ENCODE measurements at places on chromosomes 11 and 22.

DNA sequence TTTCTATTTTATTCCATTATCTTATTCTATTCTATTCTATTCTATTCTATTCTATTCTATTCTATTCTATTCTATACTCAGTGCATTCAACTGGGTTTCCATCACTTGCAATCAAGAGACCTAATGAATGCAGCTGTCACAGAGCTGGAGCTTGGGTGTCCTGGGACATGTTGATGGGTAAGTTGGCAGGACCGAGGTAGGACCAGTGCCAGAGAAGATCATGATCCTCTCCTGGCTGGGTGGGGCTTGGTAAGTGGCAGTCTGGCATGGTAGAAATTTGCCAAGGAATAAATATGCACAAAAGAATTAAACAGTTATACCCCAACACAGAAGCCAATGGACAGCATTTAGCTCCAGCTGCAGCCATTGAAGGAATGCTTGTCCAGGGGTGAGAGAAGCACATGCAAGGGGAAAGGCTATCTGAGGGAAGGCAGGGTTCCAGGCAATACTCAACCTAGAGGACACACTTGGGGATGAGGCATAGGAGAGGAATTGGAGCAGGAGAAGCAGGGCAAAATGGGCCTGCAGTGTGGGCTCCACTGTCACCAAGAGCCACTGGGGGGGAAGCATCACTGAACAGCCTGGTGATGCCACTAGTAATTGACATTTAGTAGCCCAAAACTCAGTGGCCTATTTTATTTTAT lies 97.0 kb upstream of the CD82 start:
- DNase-seq, result no peak

DNA sequence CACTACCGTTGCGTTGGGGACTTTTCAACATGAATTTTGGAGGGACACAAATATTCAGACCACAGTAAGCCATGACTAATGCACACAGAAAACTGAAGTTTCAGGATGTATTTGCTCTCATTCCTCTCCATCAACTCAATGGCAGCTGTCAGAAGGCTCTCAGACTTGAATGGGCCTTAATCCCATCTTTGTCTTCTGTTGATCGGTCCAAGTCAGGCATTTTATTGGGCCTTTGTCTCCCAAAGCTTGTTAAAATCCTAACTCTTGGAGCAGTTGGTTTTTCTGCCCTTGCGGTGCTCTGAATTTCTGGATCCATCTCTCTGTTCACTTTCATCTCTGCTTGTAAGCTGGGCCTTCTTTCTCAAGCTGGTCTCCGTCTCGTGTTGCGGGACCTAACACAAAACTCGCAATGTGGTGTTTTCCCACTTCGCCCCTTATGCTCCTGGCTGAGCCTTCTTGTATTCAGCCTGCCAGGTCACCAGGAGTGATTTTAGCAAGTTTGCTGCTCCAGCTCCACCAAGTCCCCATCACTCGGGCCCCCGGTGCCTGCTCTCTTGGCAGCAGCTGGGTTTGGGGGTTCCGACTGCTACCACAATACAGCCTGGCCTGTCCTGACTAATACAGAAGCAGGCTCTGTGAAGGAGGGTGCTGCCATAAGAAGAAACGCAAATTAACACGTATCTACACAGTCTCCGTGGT lies 27.0 kb downstream of the TSPAN32 start:
- no peak for DNase-seq

DNA sequence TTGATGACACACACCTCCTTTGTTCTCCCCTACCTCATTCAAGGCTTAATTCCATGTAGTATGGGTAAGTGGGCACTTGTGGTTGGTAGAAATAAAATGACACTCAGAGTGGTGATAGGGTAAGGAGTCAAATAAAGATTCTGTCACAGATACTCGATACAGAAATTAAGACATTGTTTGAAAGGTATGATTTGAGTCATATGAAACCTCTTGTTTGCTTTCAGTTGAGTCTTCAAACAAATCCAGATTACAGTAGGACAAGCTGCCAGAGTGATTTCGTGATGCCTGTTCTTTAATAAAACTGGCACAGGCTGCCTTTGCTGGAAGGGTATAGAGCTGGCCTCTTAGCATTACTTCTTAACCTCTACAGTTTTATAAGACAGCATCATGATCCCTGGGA lies 182.4 kb downstream of the SPON1 start:
- DNase-seq, result no peak

DNA sequence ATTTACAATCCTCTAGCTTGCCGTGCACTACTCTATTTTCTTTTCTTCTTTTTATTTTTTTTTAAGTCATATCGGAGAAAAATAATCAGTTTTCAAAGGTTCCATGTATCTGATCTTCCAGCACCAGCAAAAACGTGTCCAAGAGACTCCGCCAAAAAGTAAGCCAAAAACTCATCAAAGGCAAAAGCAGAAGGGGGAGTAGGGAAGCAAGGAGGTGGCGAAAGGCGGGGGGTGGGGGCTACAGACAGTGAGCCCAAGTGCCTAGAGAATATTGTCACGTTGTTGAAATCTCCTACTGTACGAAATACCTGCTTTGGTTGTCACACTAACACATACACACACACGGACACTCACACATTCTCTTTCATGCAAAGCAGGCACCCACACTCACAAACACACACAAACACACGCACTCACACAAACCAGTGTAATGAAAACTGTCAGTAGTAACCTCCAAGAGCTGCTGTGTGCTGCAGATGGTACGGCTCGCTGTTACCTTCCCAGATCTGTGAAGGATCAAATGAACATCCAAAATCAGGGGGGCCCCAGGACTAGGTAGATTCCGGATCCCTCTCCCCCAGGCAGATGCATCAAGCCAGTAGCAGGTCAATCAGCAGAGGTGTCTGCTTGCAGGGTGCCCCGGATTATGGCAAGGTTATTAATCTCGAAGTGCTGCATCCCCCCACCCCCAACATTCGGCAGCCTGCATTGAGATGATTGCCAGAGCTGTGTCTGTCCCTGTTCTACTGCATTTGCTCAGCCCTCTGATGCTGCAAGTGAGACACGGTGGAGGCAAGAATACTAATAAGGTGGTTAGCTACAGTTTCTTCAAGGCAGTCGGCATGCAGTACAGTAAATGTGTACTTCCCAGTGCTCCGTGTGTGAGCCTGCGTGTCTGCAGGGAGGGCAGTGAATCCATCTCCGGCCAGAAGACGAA lies at the start of gene LRRC4C:
Gene LRRC4C (minus strand): TSS at position 188 of the 937 bp plus-strand sequence.
- DNase-seq, result no peak

GRCh38 chr11:128890543-128891368 lies at the start of gene KCNJ5:
TSS of gene KCNJ5 (plus strand) at chr11:128891356. CDS start at chr11:128911274, 19,918 bp downstream.
- DNase-seq, result no peak

DNA sequence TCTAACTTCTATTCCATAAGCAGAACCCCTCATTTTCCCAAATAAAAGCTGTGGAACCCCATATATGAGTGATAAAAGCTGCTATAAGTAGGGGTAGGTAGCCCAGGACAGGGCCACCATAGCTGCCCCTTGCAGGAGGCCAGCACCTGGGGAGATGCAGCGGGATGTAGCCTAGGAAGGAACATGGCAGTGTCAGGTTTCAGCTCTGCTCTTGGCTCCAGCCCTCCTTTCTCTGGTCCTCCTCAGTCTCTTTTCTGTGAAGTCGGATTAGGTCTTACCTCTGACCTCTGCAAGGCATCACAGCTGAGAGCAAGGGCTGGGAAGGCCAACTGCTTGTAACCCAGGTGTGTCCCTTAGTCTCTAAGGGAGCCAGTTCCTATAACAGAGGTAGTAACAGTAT lies 135.6 kb downstream of the NAV2 start:
- DNase-seq, result no peak

- DNase-seq, result peak; percentile 6
Measured at GRCh38 chr22:48968201-48968959, 859.3 kb downstream of the BRD1 start.

DNA sequence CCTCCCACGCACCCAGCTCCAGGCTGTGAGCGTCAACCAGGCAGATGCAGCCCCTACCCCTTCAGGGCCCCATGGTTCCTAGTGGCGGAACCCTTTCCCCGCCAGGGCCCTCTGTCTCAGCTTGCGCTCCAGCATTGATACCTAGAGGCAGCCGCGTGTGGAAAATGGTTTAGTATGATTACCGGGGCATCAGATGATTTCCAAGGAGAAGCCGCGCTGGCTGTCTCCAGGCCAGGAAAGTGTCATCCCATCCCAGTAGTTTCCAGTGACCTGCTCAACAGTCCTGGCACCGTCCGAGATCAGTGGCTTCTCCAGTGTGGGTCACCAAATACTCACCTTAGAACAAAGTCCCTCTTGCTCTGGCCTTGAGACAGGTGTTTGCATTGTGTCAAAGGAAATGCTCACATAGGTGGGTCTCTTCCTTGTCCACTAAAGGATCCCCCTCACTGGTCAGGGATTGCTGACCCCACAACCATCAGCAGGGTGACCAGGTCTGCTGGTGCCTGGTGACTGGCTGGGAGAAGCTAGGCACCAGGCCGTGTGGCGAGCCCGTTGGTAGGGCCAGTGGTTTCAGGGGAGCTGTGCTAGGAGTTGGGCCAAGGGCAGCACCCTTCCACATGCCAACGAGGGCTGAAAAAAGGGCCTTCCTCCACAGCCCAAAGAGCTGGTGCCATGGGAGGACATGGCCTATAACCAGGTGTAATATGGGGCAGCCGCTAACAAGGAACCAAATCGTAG lies 109.4 kb downstream of the MORC2 start:
- peak; percentile 68 for DNase-seq

DNA sequence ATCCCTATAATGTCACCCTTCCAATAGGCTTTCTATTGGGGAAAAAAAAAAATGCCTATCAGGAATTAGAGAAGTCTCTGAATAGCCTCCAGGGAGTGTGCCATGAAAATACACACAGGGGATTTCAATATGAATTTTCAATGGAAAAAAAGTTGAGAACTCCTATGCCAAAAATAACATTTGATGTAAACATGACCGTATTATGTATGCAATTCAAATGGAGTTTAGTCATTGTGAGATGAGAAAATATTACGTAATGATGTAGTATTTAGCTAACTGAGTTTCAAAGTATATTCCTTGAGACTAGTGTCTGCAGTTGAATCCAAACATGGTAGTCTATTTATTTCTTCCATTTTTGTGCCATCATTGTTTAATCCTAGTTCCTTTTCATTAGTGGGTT lies 182.3 kb downstream of the BLID start:
- no peak for DNase-seq

DNA sequence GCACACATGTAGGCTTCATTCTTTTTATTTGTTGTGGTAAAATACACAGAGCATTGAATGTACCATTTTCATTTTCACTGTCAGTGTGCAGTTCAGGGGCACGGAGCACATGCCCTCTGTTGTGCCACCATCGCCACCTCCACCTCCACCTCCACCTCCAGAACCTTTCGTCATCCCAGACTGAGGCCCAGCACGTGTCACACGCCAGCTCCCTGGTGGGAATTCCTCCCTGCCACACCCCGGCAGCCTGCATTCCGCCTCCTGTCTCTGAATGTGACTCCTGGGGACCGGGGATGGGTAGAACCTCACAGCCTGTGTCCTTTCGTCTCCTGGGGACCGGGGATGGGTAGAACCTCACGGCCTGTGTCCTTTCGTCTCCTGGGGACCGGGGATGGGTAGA lies 10.9 kb downstream of the GRAMD4 start:
- no peak for DNase-seq

DNA sequence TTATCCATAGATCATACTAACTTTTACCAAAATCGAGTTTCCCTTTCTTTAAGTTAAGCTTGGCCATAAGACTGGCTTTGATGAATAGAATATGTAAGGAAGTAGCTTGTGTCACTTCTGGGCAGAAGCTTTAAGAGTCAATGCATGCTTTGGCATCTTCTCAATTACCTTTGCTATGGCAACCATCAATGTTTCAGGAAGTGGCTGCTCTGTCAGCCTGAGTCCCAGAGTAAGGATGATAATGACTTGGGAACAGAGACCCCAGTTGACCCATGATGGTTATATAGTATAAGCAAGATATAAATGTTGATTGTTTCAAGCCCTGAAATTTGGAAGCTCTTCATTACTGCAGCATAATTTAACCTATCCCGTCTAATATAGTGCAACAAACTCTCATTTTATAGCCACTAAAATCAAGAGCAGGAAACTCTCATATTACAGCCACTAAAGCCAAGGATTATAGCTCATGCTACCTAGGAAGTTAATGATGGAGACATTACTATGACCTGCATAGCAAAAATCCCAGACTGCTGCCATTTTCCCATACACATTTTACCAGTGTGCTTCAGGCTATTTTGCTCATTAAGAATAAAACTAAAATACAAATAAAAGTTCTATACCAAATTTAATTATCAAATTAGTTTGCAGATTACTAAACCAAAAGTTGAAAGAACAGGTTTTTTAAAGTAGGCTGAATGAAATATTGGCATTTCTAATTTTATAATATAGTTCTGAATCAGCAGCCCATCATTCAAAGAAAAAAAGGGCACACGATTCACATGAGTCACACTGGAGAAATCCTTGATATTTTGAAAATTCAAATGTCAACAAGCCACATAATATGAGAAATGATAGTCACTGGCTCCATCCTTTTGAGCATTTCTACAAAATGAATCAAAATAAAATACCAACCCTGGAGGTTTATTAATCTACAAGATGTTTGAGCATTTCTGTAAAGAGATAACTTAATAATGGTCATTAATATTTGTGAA lies 23.8 kb downstream of the FSHB start:
- DNase-seq, result no peak

DNA sequence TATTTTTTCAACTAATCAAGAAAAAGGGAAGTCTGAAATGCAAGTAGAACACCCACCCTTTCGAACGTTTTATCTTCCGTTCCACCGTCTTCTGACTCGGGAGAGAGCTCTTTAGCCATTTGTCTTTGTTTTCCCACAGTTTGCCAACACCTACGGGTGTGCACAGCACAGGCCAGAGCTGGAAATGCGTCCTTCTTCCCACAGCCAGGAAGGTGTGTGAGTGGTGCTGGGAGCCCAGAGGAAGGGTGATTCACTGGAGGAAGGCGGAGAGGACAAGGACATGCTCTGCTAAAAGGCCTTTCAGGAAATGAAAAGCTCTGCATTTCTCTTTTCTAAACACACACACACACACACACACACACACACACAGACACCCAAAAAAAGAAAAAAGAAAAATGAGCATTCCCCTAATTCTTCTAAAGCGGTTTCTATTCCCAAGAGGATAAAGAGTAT lies 18.5 kb downstream of the ENDOD1 start:
- DNase-seq, result no peak

DNA sequence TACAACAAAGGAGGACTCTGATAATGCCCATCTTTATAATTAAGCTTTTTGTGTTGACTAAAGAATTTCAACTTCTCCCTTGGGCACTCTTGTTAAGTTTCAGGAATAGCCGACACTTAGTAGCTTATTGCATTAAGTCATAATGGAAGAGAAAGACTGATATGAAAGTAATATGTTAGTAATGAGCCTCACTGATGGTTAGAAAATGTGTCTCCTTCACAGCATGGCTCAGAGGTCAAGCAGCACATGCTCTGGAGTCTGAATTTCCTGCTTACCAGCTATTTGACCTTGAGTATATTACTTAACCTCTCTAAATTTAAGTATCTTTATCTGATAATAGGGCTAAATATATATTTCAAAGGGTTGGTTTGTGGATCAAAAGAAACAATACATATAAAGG lies 39.0 kb downstream of the PDGFD start:
- DNase-seq, result no peak

DNA sequence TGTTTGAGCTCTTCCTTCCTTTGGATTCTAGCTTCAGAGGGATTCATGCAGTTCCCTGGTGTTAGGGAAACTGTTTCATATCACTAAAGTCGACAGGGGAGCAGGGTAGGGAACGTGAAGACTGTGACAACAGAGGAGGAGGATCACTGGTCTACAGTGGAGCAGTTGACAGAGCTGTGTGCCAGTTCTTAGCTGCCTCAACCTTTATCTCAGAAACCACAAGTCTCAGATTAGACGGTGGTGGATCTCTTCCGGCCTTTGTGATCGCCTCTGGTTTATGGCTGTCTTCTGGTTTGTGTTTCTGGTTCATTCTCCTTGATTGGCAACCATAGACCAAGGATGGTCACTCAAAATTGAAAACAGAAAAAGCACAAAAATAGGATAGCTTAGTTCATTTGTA lies 538.9 kb upstream of the API5 start:
- no peak for DNase-seq

Measured in lower leg skin (tissue), 4 donors.